ENCODE measurements at places on chromosomes 7 and 10.

DNA sequence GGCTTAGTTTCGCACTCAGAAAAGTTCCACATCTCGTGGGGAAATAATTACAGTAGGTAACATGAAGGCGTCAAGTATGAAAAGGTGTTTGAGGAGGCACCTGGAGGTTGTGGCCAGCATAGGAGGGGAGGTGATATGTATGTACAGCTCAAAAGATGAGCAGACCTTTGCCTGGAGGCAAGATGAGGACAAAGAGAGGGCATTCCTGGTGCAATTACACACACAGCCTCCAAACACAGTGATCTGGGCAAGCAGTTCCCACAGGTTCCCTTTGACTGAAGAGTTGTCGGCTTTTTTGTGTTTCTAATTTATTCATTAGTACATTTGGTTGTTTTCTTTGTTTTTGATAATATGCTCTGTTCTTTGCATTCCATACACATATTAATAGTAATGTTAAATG lies 46.9 kb downstream of the CDK14 start:
- no peak for DNase-seq

- peak; percentile 42 for DNase-seq
Measured at GRCh38 chr7:8260871-8261694, 884 bp downstream of the ICA1 start.

DNA sequence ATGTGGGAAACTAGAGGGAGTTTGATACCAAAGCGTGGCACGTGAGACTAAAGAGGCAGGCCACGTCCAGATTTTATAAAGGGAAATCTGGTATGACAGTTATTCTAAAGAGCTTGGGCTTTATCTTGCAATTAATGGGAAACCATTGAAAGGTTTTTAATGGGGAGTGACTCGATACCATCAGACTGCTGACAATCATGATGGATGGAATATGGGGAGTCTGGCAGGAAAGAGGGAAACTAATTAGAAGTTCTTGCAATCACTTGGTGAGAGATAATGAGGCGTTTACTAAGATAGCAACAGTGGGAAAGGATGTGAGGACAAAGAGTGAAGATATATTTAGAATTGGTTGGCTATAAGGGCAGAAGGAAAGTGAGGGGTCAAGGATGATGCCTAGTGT lies 94.0 kb downstream of the MBL2 start:
- DNase-seq: no peak

DNA sequence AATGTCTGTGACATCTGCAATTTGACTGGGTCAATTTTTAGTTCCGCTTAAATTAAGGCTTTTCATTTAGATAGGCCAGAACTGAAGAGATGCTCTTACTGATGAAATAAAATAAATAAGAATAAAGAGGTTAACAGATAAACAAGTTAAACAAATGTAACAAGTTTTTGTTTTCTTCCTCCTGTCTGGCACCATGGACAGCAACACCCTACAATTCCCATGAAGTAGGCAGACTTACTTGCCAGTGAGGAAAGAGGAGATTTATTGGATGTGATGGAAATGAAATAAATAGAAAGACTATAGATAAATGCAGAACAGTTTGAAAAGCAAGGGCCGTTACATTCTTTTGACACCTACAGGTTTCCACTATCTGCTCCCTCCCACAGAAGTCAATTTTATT lies 118.5 kb downstream of the AMPH start:
- no peak for DNase-seq

DNA sequence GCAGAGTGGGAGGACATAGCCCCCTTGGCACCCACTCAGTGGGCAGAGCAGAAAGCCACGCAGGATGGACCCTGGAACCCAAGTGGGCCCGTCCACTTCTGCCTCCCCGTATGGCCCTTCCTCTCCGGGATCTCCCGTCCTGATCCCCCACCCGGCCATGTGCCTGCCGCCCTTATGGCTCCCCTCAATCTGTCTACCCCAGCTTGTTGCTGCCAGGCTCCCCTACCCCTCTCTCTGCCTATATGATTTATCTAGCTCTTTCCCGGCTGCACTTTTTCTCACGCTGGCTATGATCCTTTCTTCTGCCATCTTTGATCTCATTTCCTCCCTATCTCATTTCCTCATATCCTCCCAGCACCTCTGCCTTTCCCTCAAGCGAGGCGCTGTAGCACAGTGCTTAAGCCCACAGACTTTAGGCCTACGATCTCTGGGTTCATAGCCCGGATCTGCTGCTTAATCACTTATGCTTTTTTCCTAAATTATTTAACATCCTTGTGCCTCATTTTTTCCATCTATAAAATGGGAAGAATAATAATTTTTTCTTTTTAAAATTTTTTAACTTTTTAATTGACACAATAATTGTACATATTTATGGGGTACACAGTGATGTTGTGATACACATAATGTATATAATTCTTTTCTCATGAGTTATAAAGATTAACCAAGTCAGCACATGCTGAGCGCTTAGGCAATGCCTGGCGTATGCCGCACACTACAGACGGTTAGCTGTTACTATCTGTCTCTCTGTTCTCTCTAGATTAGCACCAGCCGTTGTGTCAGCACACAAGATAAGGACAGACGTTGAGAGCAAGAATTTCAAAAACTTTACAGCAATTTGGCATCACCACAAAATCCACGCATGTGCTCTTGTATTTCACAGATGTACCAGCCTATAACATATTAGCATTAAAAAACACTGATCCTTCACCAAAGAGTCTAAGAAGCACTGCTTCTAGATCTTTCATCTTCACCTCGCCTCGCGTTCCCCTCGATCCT lies 18.1 kb downstream of the KCNH2 start:
- DNase-seq: no peak

Measured in GM20000 (cell line).